ENCODE measurements at places on chromosomes 1 and 21.
A peak's percentile ranks its signal among the peaks of the same experiment; 100 is the strongest.

GRCh38 chr1:205589618-205590456 lies 42.0 kb downstream of the ELK4 start:
- no peak for DNase-seq

- DNase-seq = no peak
Observed at GRCh38 chr1:234561319-234561718, 48.7 kb downstream of the IRF2BP2 start.

GRCh38 chr1:11807133-11807532 lies 1.1 kb downstream of the CLCN6 start:
- DNase-seq = no peak

- no peak for DNase-seq
Observed at GRCh38 chr21:26224366-26224765, 53.8 kb upstream of the APP start.

- DNase-seq = peak; percentile 98
Observed at GRCh38 chr1:221097479-221098281, 218.4 kb downstream of the HLX start.

DNA sequence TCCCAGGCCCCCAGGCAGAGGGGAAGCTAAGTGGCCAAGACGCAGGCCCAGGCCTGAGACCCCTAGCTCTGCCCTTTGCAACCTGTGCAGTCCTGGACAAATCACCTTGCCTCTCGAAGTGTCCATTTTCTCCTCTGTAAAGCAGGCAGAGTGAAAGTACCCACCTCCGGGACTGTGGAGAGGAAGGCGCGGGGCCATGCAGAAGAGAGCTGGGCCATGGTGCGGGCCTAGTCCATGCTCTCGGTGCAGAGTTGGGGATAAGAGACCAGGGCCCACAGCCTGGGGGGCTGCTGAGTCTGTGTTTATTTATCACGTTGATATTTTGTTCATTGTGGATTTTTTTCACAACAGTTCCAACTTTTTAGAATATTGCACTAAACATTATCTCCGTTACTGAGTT lies 160.2 kb upstream of the VAMP3 start:
- DNase-seq = no peak

DNA sequence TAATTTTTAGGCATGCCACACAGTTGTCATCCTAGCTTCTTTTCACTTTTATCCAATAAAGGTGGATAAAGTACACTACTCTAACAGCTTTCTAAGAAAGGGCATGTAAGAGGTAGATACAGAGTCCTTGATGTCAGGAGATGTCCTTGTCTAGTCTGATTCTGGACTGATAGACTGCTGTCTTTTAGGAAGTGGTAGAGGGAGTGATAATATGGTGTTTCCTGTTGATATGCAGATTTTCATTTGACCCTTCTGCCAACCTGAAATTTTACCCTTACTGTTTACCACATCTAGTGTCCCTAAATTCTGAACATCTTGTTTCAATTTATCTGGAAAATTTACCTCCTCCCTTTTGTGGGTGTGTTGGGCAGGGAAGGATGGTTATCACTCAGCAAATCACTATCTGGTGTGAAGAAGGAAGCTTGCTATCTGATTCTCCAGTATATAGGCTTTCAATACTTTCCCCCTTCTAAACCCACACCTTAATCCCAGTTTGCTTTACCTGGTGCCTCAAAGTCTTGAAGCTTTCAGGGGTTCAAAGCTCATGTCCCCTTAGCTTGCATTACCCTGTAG lies 354.9 kb upstream of the SNX7 start:
- DNase-seq = no peak

DNA sequence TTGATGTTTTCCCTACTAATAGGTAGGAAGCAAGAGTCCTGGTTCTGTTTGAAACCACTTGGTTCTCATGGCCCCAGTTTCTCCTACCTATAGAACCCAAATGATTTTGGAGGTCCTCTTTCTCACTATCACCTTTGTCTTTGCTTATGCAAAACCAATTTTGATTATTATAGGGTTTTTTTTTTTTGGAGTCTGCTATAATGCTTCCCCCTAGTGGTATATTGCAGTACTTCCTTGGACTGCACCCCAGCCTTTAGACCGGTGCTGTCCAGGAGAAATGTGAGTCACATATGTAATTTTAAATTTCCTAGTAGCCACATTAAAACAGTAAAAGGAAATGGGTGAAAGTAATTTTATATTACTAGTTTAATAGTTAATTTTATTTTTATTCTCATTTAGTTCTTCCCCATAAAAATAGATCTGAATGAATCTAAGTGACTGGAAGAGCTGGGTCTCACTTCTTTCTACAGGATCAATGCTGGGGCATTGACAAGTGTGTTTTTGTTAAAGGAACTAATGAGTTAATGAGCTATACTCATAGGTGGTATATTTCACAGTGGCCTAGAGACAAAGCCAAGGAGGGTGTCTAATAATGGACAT lies 10.6 kb downstream of the FCMR start:
- DNase-seq = no peak

- DNase-seq = no peak
Observed at GRCh38 chr1:117363571-117364048, 3.6 kb upstream of the MAN1A2 start.

GRCh38 chr1:239677362-239677761 lies 291.0 kb downstream of the CHRM3 start:
- DNase-seq = no peak

DNA sequence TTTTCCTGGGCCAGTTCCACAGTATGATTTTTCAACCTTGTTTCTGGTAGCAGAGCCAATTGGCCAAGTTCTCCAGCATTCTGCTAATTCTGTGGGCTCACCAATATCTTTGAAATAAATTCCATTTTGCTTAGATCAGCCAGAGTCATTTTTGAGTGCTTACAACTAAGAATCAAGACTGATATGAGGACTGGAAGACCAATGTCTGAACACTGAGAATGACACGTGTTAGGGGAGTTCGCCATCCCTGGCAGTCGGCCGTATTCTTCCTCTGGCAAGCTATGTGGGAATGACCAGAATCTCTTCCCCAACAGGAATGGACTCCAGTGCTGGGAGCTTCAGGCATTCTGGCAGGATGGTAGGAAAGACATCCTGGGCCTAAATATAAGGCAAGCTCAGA lies 4.9 kb upstream of the TENT5C start:
- DNase-seq = no peak

DNA sequence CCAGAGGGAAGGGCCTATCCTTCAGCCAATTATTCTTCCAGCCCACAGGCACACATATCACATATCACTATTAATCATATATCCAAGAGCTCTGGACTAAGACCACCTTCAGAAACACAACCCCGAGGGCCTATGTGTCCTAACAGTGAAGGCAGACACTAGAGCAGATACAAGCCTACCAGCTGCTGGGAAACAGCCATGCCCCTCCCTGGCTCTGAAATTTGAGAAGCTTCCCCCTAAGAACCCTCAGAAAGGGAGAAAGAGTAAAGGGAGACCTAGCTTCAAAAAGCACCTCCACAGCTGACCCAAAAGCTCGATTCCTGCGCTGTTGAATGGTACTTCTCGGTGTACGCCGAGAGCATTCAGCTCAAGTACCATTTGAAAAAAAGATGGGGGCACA lies 17.4 kb downstream of the CNN3 start:
- DNase-seq = no peak

DNA sequence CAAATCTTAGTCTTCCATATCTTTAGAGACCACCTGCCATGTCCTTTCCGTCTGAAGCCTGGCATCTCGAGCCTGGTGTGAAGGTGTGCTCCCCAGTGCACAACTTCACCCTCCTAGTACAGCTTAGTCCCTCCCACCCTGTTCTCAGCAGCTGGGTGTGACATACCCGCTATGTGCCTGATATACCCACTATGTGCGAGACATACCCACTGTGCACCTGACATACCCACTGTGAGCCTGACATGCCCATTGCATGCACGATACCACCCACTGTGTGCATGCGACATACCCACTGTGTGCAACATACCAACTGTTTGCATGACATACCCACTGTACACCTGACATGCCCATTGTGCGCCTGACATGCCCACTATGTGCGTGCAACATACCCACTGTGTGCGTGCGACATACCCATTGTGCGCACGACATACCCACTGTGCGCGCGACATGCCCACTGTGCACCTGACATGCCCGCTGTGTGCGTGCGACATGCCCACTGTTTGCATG lies 3.0 kb upstream of the RRP1 start:
- DNase-seq = no peak

DNA sequence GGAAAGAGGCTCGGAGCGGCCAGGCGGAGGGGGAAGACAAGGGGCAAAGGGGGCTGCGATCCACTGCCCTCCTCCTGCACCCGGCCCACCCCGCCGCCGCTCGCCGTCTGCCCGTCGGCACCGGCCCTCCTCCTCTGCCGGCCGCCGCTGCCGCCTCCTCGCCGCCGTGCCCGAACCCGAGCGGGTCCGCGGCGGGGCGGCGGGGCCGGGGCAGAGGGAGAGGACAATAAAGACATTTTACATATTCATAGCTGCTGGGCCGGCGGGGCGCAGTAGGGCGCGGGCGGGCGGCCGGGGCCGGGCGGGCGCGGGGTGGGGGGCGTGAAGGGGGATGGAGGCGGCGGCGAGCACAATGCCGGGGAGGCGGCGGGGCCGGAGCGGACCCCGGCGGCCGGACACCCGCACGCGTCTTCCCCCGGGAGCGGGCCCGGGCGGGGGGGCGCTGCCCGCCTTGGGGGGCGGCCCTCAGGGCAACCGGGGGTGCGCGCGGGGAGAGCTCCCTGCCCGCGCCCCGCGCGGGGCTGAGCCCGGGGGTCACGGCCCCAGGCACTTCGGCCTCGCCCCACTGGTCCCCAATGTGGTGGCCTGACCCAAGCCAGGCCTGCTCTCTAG lies 546 bp downstream of the POU2F1 start:
- DNase-seq = no peak

DNA sequence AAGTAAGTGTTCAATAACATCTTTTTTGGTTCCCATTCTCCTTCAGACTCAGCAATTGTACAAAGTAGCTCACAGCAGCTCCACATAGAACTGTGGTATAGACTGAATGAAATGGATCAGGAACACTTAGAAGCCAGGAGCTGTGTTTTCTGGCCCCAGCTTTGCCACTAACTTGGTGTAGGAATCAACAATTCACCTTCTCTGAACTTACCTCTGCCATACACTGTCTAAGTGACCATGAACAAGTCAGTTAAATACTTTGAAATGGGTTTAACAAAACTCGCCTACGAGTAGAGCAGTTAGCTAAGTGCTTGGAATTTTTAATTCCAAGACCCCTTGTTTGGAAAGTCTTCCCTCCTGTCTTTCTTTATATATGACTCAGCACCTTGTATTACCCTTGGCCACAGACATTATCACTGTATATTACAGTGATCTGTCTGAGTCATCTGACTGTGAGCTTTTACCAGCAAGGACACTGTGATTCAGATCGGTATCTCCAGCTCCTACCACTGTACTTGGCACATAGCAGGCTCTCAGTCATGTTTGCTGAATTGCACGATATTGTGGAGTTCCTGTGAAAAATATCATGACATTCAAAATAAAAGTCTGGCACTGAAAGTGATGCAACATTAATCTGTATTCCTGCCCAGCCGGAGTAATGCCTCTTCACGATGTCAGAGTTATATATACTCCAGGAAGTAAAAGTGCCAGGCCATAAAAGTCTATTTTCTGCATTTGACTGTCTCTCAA lies 101.7 kb upstream of the BEND5 start:
- peak; percentile 75 for DNase-seq

GRCh38 chr1:113782406-113782805 lies 23.1 kb upstream of the PHTF1 start:
- no peak for DNase-seq

DNA sequence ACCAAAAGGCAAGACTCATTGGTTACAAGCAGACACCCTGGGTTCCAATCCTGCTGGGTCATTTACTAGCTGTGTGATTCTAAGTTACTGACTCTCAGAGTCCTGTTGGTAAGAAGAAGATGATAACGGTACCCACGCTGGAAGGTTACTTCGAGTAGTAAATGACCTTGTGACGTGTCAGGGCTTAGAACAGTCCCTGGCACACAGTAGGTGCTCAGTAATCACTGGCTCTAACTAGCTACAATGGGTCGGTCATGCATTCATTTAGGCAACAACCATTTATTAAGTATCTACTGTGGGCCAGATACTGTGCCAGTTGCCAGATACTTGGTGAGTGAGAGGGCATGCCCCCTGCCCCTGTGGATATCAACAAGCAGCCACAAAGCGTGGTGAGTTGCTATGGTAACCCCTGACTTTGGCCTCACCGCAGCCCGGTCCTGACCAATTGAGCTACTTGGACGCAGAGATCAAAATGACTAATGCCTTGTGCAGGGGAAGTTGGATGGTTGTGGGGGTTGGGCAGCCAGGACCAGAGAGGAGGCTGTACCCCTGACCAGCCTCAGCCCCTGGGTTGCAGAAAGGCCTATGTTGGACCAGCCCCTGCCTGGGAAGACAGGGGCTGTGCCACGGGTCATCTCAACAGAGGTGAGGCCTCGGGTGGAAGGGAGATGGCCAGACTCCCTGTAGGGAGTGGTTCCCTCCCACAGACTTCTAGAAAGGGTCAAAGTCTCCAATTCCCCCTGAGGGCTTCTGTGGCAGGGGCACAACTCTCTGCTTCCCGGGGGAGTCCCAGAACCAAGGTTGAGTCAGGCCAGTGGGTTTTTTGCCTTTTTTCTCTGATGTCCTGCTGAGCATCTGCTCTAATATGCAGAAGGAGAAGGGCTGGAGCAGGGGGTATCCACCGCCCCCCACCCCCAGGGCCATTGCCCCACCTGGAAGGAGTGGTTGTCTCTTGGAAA lies 16.0 kb downstream of the DHRS3 start:
- no peak for DNase-seq

DNA sequence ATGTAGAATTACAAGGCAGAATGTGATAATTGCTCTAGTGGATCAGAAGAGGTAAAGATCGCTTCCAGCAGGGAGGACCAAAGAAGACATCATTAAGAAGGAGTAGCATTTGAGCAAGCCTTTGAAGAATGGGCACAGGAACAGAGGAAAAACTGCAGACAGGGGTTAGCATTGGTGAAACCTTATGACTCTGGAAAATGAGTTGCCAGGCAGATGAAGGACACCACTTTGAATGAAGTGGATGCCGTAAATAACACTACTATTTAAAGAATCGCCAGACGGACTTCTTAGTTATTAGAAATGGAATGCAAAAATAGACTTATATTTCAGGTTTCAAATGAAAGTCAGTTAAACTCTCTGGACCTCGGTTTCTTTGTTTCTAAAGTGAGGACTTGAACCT lies 727.7 kb downstream of the USP25 start:
- no peak for DNase-seq

- no peak for DNase-seq
Observed at GRCh38 chr1:171899838-171900237, 58.5 kb downstream of the DNM3 start.
